NCI-H446 treated with DMSO at 0.1 percent for 48 hours (cell line): ENCODE measurements at places on chromosomes 13 and 19.

DNA sequence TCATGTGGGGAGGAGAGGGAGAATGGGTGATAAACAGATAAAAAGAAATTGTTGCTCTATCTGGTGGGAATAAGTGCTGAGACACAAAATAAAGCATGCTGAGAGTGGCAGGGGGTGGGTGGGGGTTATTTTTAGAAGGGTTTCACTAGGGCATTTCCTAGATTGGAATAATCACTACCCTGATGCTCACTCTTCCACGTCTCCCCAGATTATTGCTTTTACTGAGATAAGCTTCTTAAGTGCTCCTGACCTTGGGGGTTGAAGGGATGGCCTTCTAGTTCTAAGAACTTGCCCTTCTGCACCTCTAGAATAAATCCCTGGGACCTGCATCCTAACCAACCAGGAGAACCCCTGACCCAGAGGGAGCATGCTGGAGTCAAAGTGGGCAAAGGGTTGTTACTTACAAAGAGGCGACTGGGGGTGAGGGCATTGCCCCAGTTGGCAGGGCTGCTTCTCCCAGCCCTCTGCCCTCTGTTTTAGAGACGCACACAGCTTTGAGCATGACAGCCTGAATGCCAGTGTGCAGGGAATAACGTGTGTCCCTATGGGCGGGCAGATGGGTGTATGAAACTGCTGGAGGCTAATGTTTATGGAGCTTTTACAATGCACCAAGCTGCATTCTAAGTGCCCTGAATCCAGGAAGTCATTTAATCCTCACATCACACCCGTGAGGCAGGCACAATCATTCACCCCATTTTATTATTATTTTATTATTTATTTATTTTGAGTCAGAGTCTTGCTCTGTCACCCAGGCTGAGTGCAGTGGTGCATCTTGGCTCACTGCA lies 743 bp downstream of the RDH8 start:
- DNase-seq: no peak

DNA sequence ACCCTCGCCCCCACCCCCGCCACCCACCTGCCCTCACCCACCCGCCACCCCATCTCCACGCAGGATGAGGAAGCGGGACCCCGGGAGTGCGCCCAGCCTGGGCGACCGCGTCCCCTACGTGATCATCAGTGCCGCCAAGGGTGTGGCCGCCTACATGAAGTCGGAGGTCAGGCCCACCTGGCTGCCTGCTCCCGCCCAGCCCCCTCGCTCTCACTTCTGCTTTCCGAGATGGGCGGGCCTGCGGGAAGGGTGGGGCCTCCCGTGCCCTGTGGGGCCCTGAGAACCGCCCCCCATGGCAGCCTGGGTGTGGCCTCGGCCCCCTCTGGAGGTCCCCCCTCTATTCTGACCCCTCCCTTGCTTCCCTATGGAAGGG lies 3.1 kb upstream of the SPIB start:
- DNase-seq: no peak

- no peak for DNase-seq
Measured at GRCh38 chr19:5683177-5683886, 2.5 kb downstream of the HSD11B1L start.

GRCh38 chr19:20558011-20558410 lies 7.6 kb downstream of the ZNF737 start:
- no peak for DNase-seq

GRCh38 chr13:99845161-99845874 lies 126.2 kb downstream of the ZIC5 start:
- peak; percentile 45 for DNase-seq
